RKO (cell line): ENCODE measurements at places on chromosomes 11 and 22.

DNA sequence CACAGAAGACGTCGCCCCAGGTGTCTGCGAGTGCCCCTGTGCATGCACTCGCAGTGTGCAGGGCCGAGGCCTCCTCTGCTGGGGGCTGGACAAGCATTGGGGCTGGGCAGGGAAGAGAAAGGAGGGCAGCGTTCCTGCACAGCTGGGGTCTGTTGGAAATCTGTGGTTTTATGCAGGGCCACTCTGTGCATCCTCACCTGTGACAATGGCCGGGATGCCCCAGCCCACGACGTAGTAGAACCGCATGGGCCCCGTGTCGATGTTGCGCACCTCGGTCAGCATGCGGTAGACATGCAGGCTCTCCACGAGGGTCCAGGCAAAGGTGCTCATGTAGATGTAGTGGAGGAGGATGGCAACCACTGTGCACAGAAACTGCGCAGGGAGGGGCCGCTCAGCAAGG is 37.2 kb downstream of the TRMU start:
- no peak for DNase-seq

- DNase-seq = no peak
These were observed 14.6 kb upstream of the MIAT start for GRCh38 chr22:26642465-26643417.

DNA sequence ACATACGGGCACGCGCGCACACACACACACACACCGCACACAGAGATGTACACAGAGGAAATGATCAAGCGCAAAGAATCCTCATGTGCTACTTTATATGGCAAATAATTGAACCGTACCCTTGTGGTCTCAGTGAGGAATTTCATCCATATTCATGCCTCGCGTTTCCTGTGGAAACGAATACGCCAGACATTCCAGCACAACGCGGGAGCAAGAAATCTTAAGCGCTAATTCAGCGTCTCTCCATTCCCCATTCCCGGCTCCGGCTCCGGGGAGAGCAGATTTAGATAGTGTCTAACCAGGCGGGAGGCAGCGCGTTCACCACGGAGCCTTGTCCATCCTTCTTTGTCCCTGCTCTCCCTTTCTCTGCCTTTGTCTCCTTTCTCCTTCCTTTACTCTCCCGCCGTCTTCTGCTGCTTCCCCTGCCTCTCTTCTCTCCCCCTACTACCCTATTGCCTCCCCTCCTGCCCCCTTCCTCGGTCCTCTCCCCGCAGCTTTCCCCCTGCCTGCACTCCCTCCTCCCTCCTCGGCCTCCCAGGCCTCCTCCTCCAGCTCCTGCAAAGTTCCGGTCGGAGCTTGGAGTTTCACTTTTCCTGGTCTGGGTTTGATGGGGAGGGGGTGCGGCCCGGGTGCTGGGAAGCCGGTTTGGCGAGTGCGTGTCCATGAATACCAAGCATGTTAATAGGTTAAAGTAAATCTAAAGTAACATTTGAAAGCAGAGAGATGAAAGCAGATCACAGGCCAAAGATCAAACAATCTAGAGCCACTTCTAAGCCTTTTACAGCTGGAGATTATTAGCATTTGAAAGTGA is 579.3 kb downstream of the BUD13 start:
- no peak for DNase-seq

GRCh38 chr22:32880505-32880892 is 79.0 kb downstream of the TIMP3 start:
- no peak for DNase-seq

GRCh38 chr11:109788948-109789490 is 304.2 kb upstream of the ZC3H12C start:
- DNase-seq = no peak

DNA sequence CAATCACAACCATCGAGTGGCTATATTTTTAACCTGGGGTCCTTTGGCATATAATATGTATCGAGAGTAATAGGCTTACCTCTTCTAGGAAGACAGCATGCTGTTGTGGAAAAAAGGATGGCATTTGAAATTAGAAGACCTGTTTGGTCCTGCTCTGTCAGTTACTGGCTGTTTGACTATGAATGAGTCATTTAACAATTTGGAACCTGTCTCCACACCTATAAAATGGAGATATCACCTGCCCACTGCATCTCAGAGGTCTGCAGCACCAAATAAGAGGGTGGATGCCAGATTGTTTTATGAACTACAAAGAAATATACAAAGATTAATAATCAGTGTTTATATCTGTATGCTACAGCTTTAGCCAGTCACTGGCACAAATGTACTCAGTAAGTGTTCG is 60.8 kb downstream of the SLC25A17 start:
- DNase-seq = no peak

- DNase-seq = no peak
These were observed 4.2 kb downstream of the LHFPL7 start for GRCh38 chr22:24942301-24942700.

GRCh38 chr22:37242395-37242918 is 1.6 kb downstream of the RAC2 start:
- peak; percentile 50 for DNase-seq

- DNase-seq = no peak
These were observed 30.5 kb upstream of the GCAT start for GRCh38 chr22:37777122-37777687.

- peak; percentile 39 for DNase-seq
These were observed 21.6 kb downstream of the IMMP1L start for GRCh38 chr11:31487848-31488247.

DNA sequence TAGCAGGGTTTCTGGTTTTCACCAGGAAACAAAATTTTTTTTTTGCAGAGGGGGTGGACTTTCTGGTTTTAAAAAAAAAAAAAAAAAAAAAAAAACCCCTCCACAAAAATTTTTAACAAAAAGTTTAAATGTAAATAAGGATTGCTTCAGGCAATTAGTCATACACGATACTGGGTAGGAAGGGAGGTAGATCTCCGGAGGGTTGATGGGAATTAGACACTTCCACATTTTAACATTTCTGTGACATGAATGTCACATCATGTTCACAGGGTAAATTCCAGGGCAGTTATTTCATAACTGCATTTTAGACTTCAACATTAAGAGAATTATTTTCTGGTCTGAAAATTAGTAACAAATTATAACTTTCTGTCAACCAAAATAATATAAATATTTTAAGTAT is 15.9 kb downstream of the NUP98 start:
- no peak for DNase-seq

- no peak for DNase-seq
These were observed 75.4 kb downstream of the ME3 start for GRCh38 chr11:86596861-86597586.

DNA sequence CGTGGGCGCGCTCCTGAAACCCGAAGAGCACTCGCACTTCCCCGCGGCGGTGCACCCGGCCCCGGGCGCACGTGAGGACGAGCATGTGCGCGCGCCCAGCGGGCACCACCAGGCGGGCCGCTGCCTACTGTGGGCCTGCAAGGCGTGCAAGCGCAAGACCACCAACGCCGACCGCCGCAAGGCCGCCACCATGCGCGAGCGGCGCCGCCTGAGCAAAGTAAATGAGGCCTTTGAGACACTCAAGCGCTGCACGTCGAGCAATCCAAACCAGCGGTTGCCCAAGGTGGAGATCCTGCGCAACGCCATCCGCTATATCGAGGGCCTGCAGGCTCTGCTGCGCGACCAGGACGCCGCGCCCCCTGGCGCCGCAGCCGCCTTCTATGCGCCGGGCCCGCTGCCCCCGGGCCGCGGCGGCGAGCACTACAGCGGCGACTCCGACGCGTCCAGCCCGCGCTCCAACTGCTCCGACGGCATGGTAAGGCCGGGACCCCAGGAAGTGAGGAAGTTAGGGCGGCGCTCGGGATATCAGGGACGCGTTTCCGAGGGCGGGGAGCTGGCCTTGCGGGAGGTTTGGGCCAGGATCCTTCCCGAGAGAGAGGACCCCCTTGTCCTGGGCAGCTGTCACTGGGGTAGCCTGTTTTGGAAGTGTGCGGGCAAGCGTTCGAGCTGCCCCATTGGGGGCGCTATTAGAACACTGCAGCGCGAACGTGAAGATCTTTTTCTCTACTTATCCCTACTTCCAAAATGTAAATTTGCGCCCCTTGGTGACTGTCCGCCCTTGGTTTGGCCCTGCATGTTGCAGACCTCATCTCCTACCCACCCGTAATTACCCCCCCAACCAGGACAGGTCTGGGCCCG is 796 bp downstream of the MYOD1 start:
- DNase-seq = no peak

DNA sequence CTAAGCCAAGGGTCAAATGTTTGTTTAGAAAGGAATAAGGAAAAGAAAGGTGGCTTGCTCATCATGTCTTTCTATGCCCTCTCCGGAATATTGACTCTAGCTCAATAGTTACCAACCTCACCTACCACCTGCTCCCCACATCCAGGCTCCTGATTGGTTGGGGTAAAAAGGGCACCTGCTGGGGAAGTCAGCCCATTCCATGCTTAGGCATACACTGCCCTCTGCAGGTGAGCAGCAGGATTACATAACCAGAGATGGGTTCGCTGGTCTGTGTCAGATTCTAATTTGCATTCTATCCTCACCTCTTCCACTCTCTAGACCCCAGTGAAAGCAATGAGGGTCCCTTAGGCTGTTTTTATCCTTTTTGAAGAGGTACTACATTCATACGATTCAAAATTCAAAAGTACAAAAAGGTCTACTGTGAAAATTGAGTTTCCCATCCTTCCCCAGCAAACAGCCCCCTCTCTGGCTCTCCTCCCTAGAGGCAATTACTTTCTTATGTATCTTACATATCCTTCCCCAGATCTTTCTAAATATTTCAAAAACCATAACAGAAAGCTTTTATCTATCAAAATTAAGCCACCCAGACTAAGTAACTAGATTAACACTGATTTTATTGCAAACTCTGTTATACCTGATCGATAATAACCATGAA is 98.0 kb upstream of the ASPHD2 start:
- peak; percentile 45 for DNase-seq

DNA sequence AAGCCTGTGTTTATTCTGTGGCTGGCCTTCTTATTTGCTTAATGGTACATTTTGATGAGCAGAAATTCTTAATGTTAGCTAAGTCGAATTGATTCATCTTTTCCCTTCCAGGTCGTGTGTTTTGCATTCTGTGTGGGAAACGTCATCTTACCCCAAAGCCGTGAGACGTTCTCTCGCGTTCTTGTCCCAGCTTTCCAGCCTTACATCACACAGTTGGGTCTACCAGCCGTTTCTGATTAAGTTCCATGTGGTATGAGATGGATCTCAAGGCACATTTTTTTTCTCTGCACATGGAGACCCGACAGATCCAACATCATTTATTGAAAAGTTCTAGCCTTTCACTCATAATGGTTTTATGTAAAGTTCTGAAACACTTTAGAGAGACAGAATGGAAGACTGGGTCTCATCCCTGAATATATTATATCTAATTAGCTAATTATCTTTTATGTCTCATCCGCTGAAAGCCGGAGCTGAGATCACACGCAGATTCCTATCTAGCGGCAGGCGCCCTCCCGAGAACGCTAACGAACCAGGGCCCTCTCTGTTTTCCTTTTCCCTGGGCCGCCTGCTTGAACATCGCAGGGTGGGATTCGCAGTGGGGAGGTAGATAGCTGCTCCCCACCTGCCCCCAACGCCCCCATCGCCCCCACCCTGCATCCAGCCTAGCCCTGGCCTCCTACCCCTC is 1162.2 kb downstream of the BRD1 start:
- no peak for DNase-seq

- DNase-seq = no peak
These were observed 468.9 kb downstream of the LUZP2 start for GRCh38 chr11:24965748-24966147.
